ENCODE measurements at places on chromosomes 1 and 21.

DNA sequence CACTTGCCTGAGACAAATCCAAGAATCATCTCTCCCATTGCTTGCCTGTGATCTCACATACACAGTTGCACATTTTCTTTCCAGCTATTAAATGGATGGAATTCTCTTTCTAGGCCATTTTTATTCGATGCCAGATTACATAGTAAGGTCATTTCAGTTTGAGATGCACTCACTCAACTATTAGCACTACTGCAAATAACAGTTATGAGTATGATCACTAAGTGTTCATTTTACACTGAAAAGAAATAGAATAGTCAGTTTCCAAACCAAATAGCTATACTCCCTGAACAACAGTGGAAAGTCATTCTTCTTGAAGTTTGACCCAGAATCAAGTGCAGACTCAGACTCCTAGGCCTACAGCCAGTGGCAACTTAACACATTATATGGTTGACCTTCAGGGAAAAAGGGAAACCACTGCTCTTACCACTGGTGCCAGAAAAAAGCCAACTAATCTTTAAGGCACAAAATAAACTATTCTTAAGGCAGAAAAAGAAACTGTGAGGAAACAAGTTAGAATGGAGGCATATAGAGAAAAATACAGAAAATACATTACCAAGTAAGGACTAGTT is 31.5 kb downstream of the WNT2B start:
- no peak for DNase-seq

- DNase-seq, result no peak
Observed at GRCh38 chr1:227765261-227766014, 30.2 kb downstream of the SNAP47 start.

GRCh38 chr1:175000697-175001187 is 995 bp downstream of the CACYBP start:
- no peak for DNase-seq

GRCh38 chr1:60699325-60699724 is 383.0 kb upstream of the NFIA start:
- no peak for DNase-seq

DNA sequence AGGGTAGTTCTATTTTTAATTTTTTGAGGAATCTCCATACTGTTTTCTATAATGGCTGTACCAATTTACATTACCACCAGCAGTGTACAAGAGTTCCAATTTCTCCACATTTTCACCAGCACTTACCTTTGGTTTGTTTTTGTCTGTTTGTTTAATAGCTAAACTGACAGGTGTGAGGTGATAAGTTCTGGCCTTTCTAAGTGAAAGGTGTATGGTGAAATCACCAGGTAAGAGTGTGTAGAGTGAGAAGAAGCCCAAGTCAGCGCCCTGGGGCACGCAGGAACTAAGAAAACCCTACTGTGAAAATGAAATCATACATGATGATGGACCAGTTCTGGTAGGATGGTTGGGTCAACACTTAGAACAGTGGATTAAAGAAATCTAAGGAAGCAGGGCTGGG is 34.5 kb downstream of the BTG3 start:
- DNase-seq, result no peak

DNA sequence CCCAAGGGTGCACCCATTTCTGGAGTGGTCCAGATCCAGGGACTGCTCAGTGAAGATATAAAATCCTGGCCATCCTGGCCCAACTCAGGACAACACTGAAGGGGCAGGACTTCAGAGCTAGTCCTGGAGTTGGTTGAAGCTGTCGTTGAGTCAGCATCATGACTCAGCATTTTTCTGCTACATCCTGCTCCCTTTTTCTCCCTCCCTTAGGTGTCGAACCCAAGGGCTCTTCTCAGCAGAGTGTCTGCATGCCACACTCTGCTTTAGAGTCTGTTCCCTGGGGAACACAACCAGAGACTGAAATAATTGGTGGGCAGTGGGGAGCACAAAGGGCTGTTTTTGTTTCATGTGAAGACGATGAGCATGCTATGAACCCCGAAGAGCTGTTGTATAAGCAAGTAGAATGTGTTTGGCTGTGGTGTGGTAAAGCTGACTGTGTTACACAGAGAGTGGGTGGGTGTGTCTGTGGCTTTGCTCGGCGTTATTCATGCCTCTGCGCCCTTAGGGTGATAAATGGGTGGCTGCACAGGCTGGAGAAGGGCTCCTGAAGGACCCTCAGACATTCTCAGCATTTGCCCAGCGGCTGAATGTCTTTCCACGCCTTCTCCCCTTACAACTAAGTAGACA is 167.2 kb downstream of the CYYR1 start:
- DNase-seq, result peak; percentile 65

- DNase-seq, result no peak
Observed at GRCh38 chr1:20733360-20733975, 965 bp upstream of the SH2D5 start.

DNA sequence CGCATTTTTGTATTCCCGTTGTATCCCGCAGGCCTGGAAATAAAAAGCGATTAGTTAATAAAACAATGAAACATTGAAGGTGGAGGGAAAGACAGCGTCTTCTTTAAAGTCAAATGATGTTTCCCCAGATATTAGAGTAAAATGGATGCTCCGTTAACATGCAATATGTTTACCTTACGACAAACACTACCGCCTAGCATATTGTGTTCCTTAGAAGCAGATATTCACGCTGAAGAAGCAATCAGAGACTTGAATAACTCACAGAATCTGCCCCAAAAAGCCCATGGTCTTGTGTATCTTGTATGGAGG is 583 bp upstream of the B4GALT3 start:
- no peak for DNase-seq

GRCh38 chr1:36440646-36441045 is 9.6 kb downstream of the OSCP1 start:
- no peak for DNase-seq

DNA sequence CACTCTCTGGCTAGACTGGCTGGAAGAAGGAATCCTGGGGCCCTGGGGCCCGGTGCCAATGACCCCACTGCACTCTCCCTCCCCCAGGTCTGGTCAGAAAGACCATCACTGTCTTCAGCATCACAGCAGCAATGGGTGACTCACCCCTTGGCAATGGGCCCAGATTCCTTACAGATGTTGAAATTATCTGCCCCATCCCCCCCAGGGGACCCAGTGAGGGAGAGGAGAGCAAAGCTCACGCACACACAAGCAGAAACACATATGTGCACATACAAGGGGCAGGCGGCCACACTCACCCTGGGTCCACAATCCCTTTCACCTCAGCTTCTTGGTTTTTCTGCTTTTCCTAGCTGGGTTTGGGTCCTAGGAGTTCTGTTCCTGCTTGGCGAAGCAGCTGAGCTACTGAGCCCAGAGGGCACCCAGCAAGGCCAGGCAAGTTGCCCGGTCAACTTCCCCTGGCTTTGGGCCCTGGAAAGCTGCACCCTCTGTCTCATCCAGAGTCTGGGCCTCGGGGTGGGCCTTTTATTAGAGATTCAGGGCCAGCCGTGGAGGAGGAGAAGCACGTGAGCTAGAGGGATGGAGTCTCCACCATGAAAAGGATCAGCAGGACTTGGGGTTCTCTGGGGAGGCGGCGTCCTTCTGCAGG is 2.6 kb downstream of the COL16A1 start:
- DNase-seq, result no peak

- no peak for DNase-seq
Observed at GRCh38 chr1:112643080-112643479, 23.4 kb downstream of the CAPZA1 start.

DNA sequence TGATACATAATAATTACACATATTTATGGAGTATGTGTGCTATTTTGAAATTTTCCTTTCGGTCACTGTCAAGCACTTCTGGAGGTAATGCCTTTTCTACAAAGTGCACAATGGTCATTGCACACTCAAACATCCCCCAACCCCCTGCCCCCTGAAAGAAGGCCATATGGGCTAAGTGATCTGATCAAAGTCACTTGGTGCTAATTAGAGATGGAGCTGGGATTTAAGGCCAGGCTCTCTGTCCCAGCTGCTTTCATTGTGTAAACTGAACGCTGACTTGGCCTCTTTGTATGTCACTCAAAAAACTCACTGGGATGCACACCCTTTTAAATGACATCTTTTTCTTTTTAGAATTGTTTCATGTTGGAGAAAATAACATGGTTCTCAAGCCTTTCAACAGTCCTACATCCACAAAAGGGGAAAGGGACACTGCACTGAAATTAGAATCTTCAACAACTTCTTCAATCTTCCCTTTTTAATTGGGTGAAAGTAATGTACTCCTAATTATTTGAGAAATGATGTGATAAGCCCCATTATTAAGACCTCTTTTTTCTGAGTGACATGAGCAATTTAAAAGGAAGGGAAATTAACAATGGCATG is 149.2 kb downstream of the ST6GALNAC5 start:
- no peak for DNase-seq

DNA sequence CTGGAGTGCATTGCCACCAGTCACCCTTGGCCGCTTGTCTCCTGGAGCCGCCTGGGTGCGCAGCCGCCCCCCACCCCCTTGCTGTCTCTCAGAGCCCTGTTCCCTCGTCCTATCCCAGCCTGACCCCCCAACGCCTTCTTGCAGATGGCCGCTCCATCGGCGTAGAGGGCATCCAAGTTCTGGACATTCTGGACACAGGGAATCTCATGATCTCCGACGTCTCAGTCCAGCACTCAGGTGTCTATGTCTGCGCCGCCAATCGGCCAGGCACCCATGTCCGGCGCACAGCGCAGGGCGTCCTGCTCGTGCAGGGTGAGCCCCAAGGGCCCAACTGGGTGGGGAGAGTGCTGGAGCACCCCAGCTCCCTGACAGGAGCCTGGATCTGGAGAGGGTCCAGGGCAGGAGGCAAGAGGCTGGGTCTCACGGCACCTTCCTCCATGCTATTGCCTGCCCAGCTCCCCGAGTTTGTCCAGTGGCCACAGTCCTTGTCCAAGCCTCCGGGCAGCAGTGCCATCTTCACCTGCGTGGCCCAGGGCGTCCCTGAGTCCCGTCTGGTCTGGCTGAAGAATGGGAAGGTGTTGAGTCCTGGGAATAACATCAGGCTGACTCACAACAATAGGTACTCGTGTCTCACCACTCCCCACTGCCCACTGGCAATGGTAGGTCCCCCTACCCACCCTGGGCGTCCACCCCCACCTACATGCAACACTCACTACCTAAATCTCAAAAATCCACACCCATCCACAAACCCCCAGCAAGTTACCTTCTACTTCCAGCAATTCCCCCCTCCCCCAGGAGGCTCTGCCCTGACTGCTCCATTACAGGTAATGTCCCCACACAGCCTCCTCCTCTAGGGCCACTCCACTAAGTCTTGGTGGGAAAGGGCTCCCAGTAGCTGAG is 24.6 kb downstream of the SLC27A3 start:
- no peak for DNase-seq

DNA sequence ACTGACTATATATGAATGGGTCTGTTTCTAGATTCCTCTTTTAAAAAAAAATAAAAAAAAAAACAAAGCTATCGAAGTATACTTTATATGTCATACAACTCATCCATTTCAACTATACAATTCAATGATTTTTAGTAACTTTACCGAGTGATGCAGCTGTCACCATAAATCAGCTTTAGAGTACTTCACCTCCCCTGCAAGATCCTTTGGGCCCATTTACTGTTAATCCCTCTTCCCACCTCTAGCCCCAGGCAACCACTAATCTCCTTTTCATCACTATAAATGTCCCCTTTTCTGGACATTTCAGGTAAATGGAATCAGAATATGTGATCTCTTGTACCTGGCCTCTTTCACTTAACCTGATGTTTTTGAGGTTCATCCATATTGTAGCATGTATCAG is 133.9 kb downstream of the PEX14 start:
- no peak for DNase-seq

GRCh38 chr21:45383111-45383614 is 21.8 kb upstream of the COL18A1 start:
- DNase-seq, result no peak

DNA sequence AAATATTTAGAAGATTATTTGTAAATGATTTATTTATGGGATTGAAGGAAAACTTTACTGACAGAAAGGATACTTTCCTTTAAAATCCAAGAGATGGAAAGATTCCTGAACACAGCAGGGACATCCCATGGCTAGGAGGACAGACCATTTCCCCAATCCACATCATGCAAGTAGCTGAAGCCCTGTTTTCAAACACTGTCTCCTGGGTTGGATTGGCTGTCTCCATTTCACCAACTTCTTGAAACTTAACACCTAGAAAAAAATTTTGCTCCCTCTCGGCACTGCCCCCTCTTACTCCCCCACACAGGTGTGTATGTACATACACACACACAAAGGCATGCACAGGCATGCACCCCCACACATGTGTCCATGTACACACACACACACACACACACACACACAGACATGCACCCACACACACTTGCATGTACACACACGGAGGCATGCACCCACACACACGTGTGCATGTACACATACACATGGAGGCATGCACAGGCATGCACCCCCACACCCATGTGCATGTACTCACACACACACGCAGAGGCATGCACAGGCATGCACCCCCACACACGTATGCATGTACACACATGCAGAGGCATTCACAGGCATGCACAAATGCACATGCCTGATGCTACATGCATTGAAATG is 320.0 kb downstream of the CHRM3 start:
- DNase-seq, result no peak

- DNase-seq, result no peak
Observed at GRCh38 chr1:201619513-201619912, 80.6 kb downstream of the NAV1 start.

GRCh38 chr1:85502625-85503083 is 37.7 kb upstream of the DDAH1 start:
- DNase-seq, result no peak

DNA sequence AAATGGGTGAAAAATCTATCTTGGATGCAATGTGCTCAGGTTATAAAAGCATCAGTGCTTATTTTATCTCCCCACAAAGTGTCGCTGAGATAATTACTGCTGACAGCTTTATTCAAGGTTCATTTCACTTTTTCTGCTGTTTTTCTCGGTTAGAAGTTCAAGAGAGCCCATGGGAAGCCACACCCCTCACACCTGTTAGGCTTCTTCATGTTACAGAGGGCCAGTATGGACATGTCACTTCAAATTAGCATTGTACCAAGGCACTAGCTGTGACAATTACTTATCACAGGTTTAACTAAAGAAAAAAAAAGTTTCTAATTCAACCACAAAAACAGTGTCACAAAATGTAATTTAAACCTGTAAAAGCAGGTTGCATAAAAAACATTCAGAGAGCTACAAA is 187.3 kb upstream of the DMRTA2 start:
- no peak for DNase-seq

DNA sequence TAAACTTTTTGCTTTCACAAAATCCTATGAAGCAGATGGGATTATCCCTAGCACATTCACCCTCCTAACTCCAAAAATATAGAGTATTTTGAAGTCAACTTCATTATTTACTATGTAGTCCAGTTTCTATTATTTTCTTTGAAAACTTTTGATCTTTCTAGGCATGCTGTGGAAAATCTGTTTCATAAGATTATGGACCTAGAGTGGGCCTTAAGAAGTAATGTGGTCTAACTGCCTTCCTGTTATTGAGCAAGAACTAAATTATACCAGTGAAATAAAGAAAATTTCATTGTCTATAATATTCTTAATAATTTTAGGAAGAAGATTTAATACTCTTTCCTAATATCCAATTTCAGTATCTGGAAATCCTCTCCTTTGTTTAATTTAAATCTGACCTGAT is 58.1 kb downstream of the PRKACB start:
- no peak for DNase-seq

GRCh38 chr1:9111957-9112356 is 16.9 kb downstream of the GPR157 start:
- peak; percentile 47 for DNase-seq

GRCh38 chr21:29164323-29164942 is 34.0 kb downstream of the MAP3K7CL start:
- no peak for DNase-seq

- DNase-seq, result no peak
Observed at GRCh38 chr1:59026472-59026948, 242.7 kb upstream of the JUN start.
